ENCODE measurements at places on chromosomes 3 and 15.

- no peak for DNase-seq
Observed at GRCh38 chr3:150216041-150216811, 191.9 kb upstream of the TSC22D2 start.

GRCh38 chr15:73322665-73323373 lies 45.9 kb downstream of the HCN4 start:
- DNase-seq: no peak

- no peak for DNase-seq
Observed at GRCh38 chr15:65834603-65835282, 34.5 kb upstream of the RAB11A start.

GRCh38 chr15:25441111-25441510 lies 2.3 kb upstream of the UBE3A start:
- DNase-seq: no peak

DNA sequence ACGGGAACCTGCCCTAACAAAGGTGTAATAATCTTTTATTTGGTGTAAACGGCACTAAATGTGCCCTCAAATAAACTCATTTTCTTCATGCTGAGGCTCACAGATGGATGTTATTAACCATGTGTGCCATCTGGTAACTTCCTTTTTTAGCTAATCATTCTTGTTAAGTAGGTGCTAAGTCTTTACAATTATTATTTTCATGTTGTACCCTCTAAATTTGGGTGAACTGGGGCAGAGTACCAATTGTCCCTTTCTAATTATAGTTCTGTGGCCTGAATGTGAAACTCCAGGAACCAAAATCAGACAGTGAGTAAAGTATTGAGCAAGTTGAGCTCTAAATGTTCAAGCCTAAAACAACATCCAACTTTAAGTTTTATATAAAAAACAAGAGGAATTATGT lies 220.7 kb upstream of the CADM2 start:
- DNase-seq: no peak

DNA sequence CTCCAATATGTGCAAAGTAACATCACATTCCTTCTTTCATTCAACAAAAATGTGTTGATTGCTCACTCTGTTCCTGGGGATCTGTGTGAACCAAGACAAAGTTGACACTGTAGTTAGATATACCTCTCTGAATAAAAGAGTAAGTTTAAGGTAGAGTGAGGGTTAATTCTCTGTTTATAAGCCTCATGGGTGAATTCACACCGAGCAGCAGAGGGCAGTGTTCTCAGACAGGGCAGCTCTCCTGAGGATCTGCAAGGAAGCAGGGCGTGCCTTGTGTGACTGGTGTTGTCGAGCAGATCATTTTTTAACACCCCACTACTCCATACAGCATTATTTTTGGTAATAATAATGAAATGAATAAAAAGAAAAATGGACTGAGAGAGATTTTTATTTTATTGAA lies 34.4 kb downstream of the PAQR9 start:
- DNase-seq: no peak

DNA sequence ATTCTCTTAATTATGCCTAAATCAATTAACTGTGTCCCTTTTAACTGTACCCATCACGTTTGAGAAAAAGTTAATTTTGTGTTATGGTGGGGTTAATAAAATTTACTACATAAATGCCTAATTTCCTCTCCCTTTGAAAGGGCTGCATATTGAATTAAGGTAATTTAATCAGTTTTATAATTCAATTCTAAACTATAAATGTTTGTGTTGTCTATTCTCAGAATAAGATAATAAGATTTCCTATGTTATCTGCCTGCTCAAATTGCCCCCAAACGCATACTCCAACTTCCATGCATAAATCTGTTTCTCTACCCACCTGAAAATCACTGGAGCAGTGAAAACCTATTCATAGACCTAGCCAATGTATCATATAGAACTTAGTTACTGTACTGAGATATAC lies 1716.1 kb downstream of the SI start:
- no peak for DNase-seq

DNA sequence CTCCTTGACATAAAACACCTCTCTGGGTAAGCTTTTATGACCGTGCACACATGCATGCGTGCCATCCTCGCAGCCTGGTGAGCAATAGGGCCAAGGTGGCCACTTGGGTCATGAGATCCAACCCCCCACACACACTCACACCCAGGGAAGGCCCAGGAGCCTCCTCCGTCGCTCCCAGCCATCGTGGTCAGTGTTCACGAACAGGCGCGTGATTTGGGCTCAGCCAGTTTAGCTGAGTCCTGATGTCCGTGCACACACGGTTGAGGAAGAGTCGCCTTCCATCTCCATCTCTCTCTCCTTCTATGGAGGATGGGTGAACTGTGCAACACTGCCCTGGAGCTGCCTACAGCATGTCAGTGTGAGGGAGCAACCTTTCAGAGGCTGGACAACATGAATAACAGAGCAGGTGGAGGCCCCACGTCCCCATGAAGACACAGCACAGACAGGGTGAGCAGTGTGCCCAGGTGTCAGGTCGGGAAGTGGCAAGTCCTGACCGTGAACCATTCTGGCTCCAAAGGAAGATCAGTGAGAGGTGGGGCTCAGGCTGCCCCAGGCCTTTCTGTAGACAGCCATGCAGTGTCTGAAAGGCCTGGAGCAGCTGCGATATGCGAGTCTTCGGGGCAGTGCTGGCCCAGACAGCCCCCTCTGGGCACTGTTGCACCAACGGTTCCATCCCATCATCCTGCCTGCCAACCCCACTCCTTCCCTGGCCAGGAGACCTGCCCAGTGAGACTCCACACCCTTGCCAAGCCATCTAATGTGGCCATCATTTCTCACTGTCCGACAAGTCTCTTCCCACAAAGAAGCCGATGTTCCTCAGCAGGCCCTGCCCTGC lies 253.4 kb downstream of the OCA2 start:
- no peak for DNase-seq

GRCh38 chr3:155292133-155292532 lies 1.4 kb downstream of the STRIT1 start:
- no peak for DNase-seq

- no peak for DNase-seq
Observed at GRCh38 chr3:161409069-161409468, 37.8 kb upstream of the SPTSSB start.

DNA sequence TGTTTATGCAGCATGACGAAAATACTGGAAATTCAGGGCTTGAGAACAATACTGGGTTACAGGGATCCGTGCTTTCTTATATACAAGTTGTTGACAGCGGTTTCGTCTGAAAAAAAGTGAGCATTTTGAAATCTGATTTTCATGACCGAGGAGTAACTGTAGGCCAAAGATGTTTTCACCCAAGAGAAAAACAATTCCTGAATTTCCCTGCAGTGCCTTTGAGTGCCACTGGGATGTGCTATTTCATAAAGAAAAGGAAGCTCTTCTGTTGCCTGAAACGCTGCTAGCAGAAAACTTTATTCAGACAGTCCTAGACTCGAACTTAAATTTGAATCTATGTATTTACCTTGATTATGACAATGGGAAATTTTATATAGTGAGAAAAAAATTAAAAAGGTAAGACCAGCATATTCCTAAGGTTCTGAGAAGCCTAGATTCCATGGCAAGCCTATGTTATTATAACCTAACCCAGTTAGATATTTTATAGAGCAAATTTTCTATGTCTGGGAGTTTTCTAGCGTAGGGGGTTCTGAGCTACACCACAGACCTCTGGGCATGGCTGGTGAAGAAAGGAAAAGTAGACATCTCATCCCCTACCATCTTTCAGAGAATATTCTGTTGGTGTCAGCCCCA lies 30.2 kb downstream of the KCNAB1 start:
- DNase-seq: no peak

GRCh38 chr3:101009386-101009785 lies 16.2 kb upstream of the ABI3BP start:
- DNase-seq: no peak

- DNase-seq: no peak
Observed at GRCh38 chr3:14631687-14632441, 19.7 kb upstream of the CCDC174 start.

- no peak for DNase-seq
Observed at GRCh38 chr3:190533511-190534281, 19.8 kb downstream of the IL1RAP start.

DNA sequence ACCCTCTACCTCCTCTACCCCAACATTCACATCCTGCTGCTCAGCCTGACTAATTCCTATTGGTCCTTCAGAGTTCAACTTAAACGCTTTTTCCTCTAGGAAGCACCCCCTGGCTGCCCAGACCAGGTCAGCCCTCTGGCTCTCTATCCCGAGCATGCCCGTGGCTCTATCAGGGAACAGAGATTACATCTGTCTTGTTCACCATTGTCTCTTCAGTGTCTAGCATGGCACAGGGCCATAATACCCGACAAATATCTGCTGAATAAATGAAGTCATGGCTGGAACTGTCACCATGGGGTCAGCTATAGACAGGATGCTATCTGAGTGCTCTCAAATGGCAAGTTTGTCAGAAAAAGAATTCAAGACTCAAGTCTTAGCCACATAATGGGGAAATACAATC lies 296.9 kb upstream of the CHRNA7 start:
- no peak for DNase-seq

DNA sequence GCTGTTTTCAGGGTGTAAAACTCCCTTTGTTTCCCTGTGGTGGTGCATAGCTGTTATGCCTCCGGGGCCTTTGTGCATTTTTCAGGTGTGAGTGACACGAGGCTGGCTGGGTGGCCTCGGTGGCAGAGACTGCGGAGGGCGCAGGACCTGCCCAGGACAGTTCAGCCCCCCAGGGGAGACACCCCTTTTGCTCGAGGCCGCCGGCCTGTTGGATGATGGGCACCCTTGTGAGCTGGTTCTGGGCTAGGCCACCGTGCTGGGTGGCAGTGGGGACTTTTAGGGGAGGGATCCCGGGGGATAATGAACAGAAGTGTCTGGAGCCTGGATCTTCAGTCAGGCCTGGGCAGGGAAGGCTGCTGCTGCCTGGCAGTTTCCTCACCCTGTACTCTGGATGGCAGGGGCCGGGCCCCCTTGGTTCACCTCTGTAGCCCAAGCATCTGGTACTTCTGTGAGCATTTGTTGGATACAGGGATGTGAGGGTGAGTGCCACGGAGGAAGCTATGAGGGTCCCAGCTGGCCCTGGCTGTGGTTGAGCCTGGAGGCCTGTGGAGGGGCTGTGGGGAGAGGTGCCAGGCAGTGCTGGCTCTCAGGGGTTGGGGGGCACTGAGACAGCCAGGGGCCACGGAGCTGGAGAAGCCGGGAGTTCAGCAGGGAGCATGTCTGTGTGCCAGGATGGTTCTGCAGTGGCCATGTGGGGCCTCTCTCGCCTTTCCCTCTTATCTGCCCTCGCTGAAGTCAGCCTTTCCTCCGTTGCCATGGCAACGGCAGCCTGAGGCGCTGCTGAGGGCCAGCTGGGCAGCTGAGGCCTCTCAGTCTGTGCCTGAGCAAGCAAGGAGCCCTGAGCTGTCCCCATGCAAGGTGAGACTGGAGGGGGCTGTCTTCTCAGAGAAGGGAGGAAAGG lies 49.0 kb downstream of the KY start:
- DNase-seq: no peak

GRCh38 chr15:98682992-98683701 lies 34.8 kb downstream of the IGF1R start:
- no peak for DNase-seq

DNA sequence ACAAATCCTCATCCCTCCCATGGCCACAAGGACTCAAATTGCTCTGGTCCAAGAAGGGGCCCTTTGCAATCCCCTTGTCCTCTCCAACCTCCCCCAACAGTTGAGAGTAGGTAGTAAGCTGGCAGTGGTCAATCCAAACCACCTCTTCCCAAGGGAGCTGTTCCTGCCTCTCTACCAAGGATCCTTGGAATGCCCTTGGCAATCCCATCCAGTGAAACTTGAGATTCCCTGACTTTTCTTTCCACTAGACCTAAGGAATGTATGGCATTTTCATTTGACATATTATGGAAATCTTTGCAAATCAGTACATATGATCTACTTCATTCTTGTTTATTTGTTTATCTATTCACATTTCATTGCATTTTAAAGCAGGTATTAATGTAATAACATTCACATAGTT lies 4.8 kb upstream of the RBP2 start:
- DNase-seq: no peak

- DNase-seq: no peak
Observed at GRCh38 chr3:32584660-32585059, 14.0 kb upstream of the DYNC1LI1 start.

DNA sequence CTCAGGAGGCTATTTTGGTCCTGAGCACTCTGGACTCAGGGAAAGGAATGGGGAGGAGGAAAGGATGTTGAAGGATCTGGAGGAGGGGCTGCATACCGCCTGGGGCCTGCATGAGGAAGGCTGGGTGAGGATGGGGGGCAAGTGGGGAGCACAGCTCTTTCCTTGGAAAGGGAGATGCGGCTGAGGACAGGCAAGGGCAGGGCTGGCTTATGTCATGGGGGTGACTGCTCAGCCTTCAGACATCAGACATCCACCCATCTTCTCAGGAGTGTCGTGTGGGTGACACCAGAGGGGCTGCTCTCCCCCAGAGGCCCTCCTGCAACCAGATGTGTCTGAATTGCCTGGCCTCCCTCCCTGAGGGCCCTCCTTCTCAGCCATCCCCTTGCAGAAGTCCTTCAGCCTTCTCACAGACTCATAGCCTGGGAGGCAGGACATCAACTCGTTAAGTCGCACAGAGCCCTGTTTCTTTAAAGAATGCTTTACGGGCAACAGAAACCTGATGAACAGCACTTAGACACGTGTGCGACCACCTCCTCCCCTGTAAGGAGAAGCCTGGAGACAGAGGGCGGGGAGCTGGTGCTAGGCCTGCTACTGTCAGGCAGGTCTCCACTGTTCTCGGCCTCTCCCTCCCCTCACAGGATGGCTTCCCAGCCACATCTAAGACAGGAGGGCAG lies 252.3 kb downstream of the OCA2 start:
- no peak for DNase-seq

GRCh38 chr15:38486936-38487335 lies 33.0 kb downstream of the FAM98B start:
- no peak for DNase-seq

DNA sequence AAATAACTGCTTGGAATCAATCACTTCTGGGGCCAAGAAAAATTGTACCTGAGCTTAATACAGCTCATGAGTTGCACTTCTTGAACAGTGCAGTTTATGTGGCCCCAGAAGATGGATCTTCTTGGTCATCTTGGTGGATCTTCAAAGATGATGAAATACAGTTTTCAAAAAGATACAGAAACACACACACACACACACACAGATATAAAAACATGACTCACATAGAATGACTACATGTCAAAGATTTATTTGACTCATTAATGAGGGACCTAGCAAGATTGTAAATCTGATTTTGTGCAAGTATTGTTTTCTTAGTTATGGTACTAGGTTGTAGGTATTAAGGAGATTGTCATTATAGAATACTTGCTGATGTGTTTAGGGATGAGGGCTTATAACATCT lies 32.6 kb downstream of the PDCD6IP start:
- DNase-seq: no peak
